Stimulated activated CD8-positive, alpha-beta memory T cell treated with anti-CD3 and anti-CD28 coated beads, Interleukin-4, amount 100 ng/mL, for 4 hours (primary cell): ENCODE measurements at places on chromosomes 13 and 19.
A peak's percentile ranks its signal among the peaks of the same experiment; 100 is the strongest.

DNA sequence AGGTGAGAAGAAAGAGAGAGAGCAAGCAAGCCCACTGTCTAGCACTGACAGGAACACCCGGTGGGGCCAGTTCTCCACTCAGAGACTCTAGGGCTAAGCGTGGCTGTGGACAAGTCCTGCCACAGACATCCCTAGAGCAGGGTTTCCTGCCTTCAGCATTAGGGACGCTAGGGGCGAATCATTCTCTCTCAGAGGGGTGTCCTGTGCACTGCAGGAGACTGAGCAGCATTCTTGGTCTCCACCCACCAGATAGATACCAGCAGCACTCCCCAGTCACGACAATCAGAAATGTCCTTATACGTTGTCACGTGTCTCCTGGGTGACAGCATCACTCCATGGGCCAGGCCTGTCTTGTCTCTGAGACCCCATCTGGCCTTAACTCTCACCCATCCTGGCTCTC lies 1.5 kb downstream of the OR10H1 start:
- no peak for DNase-seq

DNA sequence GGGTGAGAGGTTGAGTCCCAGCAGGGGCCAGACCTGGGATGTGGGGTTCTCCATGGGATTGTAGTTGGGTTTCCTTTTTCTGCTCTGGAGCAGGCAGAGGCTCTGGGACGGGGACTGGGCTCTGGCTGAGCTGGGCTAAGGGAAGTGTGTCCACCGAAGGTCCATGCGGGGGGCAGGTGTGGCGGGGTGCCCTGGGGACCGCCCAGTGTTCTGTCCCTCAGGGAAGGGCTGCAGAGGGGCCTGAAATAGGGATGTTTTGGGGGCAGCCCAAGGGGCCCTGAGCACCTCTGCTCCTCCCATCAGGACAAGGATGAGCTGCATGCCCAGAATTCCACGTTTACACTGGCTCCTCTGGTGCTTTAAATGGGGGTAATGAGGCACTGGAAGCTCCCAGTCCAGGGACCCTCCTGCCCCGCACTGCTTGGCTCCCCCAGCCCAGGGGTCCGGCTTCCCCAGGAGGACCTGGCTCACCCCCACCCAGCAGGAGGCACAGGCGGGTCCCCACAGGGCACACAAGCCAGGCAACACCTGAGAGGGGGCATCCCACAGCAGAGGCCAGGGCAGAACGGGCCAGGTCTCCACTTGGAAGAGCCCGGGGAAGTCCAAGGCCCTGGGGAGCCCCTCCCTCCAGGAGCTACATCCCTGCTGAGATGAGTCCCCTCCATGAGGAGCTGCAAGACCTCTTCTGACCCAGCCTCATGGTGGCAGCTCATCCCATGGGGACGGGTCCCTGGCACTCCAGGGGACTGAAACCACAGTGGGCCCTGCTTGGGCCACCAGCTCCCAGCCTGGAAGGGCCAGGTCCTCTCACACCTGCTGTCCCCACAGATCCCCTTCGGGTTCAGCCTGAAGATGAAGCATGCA lies 14.7 kb upstream of the ZNF14 start:
- no peak for DNase-seq

- DNase-seq: no peak
These were observed 2.8 kb downstream of the SWSAP1 start for GRCh38 chr19:11377237-11377636.

- DNase-seq: no peak
These were observed 83.5 kb downstream of the CHST8 start for GRCh38 chr19:33705090-33705847.

DNA sequence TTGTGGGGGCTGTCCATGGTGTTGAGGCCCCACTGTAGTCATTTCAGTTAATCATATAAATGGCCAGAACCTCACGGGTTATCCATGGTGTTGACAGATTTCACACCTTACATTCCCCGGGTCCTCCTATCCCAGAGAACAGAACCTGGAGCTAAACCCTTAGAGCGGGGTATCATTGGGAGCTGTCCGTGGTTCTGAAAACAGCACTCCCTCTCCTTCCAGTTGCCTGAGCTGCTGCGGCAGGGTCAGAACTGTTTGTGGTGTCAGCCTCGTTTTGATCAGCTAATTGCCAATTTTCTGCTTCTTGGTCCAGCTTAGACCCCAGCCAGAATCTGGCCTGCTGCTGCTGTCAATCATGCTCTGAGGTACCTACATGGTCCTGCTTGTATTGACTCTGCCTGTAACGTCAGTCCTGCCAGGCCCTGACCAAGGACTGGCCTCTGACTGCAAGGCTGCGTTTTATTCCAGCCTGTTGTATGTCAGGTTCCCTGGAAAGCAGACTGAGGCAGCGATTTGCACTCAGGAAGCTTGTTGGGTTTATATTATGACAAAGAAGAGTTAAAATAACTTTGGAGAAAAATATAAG lies 55.8 kb upstream of the KCTD15 start:
- DNase-seq: no peak

GRCh38 chr19:23436944-23437343 lies 41.7 kb upstream of the ZNF91 start:
- DNase-seq: no peak

DNA sequence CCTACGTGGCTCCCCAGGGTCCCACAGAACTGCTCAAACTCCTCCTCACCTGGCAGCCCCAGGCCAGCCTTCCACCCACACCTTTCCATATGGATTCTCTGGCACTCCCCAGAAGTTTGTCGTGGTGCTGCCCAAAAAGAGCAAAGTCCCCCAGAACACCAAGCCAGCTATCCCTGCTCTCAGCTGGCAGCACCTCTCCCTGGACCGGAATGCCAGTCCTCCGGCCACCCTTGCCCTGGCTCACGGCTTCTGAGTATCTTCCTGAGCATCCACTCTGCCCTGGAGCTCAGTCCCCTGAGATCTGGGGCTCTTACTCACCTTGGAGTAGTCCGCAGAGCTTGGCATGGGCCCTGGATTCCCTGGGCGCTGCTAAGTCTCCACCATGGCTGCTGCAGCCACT lies 166.5 kb upstream of the ZNF507 start:
- DNase-seq: no peak

DNA sequence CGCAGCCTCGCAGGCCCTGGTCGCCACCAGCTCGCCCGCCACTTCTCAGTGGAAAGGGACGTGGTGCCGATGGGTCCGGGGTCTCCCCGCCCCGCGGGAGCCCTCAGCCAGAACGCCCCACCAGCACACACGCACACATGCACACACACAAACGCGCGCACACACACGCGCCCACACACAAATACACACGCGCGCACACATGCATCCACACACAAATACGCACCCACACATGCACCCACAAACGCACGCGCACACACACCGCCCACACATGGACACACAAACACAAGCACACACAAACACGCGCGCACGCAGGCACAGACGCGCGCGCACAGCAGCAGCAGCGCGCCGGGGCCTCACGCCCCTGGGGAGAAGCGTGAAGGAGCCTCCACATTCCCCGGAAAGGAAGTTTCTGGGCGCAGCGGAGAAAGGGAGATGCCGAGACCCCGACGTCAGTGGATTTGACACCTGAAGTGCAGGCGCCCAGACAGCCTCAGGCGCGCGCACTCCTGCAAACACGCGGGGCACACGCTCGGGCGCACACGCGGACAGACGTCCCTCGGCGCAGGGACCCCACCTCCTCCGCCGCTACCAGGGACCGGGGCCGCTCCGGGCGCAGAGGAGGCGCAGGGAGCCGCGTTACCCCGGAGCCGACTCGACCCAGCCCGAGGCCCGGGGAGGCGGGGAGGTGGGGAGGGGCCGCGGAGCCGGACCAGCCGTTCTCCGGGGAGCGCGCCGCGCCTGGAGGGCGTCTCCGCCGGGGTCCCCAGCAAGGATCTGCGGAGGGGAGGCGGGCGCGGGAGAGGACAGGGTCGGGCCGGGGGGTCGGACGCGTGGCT lies 622 bp downstream of the RASA3 start:
- no peak for DNase-seq

GRCh38 chr13:52112591-52112990 lies 16.3 kb downstream of the NEK5 start:
- no peak for DNase-seq

DNA sequence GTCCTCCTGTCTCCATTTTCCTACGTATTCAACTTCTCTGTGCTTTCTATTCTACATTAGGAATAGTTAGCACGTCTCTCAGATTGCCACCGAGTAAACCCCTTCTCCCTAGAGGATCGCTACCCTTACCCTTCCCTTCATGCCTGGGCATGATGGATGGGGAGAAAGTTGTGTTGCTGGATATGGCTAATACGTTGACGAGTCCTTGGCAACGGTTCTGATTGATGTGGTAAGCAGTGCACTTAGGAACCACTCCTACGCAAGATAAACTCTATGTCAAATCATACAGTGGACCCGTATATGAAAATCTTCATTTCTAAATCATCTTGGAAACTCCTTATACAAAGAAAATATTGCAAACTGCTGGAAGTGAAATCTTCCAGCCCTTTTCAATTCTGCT lies 224.5 kb downstream of the EFNB2 start:
- no peak for DNase-seq

GRCh38 chr13:30148171-30148754 lies 159.1 kb downstream of the KATNAL1 start:
- peak; percentile 17 for DNase-seq

DNA sequence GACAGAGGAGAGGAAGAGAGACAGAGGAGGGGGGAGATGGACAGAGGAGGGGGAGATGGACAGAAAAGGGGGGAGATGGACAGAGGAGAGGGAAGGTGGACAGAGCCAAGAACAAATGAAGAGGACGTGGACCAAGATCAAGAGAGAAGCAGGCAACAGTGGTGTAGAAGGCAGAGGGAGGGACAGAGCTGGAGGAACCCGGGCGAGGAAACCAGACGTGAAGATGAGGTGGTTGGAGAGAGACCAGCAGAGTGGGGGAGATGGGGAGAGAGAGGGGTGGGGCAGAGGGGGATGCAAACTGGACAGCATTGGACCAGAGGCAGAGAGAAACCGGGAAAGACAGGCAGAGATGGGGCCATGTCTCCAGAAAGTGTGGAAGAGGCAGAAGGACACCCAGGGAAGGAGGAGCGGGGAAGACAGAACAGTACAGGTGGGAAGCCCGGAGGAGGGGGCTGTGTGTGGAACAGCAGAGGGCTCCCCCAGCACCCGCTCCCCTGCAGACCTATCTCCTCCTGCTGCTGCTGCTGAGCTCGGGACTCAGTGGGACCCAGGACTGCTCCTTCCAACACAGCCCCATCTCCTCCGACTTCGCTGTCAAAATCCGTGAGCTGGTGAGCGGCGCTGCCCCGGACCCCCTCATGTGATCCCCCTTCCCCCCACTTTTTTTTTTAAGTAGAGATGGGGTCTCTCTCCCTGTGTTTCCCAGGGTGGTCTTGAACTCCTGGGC lies 1.3 kb downstream of the FLT3LG start:
- no peak for DNase-seq

GRCh38 chr13:25659091-25659795 lies 287.5 kb downstream of the ATP8A2 start:
- no peak for DNase-seq

- no peak for DNase-seq
These were observed 160.1 kb downstream of the KDM4B start for GRCh38 chr19:5128936-5129389.

GRCh38 chr13:39159846-39160370 lies 121.7 kb downstream of the NHLRC3 start:
- no peak for DNase-seq

DNA sequence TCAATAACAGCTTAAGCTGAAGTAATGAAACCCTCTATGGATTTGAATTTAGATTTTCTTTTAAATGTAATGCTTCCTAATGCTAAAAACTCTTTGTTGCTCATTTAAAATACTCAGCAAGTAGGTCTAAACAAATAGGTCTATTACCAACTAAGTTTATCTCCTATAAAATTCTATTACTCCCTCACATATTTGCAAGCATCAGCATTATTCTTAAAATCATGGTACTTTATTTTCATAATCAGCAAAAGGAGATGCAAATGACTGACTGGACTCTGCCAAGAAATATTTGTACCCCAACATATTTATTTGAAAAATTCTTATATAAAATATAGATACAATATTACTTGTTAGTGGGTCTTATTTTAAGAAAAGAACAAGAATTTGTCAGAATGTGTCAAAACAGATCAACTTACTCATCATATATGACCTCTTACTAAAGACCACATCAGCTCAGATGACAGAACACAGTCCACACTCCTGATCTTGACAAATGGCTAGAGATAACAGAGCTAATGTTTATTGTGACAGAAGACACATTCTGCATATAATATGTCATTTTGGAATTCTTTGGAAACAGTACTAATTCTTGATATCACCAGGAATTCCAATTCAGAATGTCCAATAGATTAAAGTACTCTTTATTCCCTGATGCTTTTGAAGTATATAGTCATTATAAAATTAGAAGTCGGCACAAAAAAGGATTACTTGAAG lies 704.6 kb upstream of the PCDH9 start:
- no peak for DNase-seq

GRCh38 chr19:11902228-11902627 lies 14.6 kb downstream of the ZNF69 start:
- no peak for DNase-seq

GRCh38 chr19:56125806-56126590 lies 4.9 kb upstream of the ZNF787 start:
- no peak for DNase-seq

DNA sequence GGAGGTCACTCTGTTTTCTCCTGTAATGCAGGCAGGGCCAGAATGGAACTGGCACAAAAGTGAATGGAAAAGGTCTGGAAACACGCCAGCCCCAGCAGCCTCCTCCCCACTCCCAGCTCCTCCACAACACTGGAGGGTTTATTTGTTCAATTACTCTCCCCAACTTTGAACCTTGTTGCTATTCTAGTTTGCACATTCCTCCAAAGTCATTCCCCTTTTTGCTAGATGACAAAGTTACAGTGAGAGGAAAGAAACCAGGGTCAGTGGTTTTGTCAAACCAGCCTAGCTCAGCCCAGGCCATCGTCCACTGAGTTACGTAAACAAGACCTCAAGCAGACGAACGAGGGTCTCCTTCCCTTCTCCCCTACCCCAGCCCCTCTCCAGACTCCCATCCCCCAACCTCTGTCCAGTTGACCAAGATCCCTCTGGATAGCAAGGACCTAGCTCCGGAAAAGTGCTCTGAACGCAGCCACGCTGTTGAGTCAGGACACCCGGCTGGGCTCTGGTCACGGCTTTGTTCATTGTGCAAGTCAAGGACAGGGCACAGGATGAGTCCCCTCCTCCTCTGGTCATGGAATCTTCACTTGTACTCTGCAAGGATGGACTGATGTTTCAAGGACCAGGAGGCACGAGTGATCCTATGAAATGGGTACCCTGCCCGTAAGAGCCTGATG lies 180.0 kb downstream of the USP12 start:
- DNase-seq: no peak

- DNase-seq: peak; percentile 18
These were observed at the start of gene ZNF577 for GRCh38 chr19:51887522-51888498. ZNF577 (minus strand) TSS chr19:51887951; CDS start chr19:51880382, 7,569 bp downstream.

GRCh38 chr19:46533078-46533620 lies 37.5 kb upstream of the PNMA8B start:
- no peak for DNase-seq

DNA sequence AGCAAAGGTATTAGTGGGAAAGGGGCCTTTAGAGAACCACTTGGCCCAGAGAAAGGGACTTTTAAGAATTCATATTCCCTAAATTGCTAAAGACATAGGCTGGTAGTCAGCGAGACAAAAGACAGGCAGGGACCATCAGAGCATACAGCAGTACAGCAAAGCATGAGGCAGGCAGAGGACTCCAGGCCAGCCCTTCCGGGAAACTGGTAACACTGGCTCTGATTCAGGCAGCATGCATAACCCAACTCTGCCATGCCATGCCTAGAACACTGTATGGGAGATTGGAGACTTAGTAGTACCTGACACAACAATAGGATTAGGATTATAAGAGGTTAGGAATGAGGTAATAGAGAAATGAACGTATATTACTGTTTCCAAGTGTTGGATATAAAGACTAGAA lies 34.9 kb downstream of the CAB39L start:
- no peak for DNase-seq

- no peak for DNase-seq
These were observed 1.1 kb downstream of the CCNE1 start for GRCh38 chr19:29812881-29813275.
